Skin of body (tissue), 3 donors: ENCODE measurements at places on chromosomes 12 and 14. TPM values are rescaled to one million over a fixed set of nuclear protein-coding genes. Genes with fewer than 3 reads are reported as not detected.
A peak's percentile ranks its signal among the peaks of the same experiment; 100 is the strongest.

Gene NEMP1
- total RNA-seq, result 12.5 TPM

Gene KRT2
- 12.1 TPM for total RNA-seq

Gene HNRNPC
- 415 TPM for total RNA-seq

Gene TSPAN19
- total RNA-seq, result not detected

Gene LRRIQ1
- total RNA-seq, result 0.30 TPM

DNA sequence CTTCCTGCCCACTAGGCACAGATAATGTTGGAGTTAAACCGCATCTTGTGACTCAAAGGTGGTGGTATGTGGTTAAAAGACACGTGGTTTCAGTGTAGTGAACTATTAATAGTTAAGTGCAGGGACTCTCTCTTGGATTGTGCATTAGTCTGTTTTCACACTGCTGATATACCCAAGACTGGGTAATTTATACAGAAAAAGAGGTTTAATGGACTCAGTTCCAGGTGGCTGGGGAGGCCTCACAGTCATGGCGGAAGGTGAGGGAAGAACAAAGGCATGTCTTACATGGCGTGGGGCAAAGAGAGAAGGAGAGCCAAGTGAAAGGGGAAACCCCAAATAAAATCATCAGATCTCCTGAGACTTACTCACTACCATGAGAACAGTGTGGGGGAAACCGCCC, 362.3 kb downstream of the GLT1D1 start:
- no peak for DNase-seq

DNA sequence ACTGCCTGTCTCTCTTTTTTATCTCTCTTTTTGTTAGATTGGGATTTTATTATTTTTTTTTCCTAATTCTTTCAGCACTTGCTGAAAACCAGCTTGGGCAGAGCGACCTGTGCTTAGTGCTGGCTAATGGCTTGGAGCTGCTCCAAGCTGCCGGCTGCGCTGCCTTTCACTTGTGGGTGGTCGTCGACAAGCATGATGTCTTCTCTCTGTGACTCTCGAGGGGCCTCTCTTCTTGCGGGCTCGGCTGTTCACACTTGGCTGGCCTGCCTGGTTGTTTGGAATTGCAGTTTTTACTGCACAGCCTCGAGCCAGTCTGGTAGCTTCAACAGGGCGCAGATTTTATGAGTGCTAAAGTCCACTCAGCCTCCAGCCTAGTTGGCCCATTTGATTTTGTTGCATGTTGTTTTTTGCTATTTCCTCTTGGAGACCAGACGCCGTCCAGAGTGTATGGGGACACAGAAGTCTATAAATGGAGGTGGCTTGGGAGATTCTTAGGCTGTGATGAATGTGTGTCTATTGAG, 18.6 kb downstream of the TPCN1 start:
- DNase-seq, result peak; percentile 30

GRCh38 chr12:101501410-101501995, 26.4 kb downstream of the SPIC start:
- DNase-seq, result no peak

DNA sequence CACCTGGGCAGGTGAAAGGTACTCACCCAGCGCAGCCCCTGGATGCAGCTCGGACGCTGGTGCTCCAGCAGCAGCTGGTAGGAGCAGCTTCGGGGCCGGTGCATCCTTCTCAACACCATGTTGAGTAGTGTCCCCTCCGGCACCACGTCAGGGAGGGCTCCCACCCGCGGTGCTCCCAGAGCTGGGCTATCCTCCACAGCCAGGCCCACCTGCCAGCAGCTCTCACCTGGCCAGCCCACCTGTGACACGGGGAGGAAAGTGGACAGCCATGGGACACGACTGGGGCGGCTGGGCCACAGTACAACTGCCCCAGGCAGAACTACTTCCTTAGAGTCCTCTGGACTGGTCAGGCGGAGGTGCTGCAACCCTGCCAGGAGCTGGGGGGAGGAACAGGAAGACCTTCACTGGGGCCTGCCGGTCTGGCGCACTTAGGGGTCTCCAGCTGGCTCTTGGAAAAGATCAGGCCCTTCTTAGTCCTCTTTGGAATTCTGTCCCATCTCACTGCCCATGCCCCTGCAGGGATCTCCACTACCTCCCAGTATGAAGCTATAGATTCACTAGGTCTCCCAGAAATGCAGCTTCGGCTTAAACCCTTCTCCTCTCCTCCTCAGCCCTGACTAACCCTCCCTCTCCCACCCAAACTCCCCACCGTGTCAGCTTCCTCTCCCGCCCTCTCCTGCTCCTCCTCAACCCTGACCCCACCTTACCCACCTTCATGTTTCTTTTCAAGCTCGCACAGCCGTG, 668 bp downstream of the RAPGEF3 start:
- no peak for DNase-seq

DNA sequence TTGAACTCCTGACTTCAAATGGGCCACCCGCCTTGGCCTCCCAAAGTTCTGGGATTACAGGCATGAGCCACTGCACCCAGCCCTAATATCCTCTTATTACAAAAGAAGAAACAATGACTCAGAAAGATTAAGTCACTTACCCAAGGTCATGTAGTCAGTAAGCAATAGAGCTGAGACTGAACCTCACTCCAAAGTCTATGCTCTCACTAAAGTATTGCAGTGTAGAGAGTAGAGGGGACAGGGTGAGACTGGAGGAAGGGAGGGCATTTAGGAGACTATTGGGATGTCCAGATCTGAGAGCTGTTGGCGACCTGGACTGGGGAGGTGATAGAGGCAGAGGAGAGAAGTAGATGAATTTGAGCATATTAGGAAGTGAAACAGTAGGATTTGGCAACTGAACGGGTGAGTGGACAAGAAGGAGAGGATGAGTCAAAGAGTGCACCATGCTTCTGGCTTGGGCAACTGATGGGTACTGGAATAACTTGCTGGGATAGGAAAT, 11.8 kb downstream of the P2RX7 start:
- no peak for DNase-seq
